Tibial nerve (tissue), 4 donors: ENCODE measurements at places on chromosomes 2 and 18. TPM values are rescaled to one million over a fixed set of nuclear protein-coding genes. Genes with fewer than 3 reads are reported as not detected.

DNA sequence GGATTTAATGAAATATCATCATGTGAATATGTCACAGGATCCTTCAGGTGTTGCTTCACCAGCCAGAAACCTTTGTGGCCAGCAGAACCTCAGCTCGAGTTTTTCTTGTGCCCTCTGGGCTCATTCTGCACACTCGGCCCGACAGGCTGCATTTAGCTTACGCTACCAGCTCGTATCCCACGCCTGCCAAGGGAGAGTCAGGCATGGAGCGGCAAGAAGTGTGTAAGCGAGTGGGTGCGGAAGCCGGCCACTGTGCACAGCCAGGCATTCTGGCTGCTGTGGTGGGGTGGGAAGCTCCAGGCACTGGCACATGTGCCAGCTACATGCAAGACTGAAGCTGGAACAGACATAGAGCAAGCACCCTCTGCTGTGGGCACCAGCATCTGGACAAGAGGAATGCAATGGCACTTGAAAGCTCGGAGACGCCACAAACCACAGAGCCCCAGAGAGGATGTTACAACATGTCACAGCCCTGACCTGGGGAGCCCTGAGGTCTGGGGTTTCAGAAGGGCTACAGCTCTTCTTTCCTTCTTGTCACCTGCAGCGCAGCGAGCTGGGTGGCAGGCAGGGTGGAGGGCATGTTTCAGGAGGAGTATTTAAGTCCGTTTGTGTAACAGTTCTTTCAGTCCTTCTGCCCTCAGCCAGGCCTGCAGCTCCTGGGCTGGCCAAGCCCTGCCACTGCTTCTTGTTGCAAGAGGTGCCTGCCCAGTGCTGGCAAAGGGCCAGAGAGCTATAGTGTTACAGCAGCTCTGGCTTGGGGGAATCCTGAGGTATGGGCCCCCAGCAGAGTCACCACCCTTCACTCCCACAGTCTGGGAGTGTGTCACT, 257.3 kb upstream of the HNMT start:
- H3K27ac ChIP-seq, result no peak overlapping the region
- H3K4me1 ChIP-seq, result no peaks in the 10 kb centered on the region
- H3K27me3 ChIP-seq, result no peaks in the 10 kb centered on the region
- H3K36me3 ChIP-seq, result no peaks in the 10 kb centered on the region

- DNase-seq, result no peak
- H3K4me1 ChIP-seq, result no peaks in the 10 kb centered on the region
- no peaks in the 10 kb centered on the region for H3K36me3 ChIP-seq
- H3K27ac ChIP-seq, result no peak overlapping the region
- H3K4me3 ChIP-seq, result no peak overlapping the region
These were observed 55.5 kb downstream of the DPP4 start for GRCh38 chr2:162018530-162018929.

- H3K4me3 ChIP-seq, result no peak overlapping the region
- H3K27me3 ChIP-seq, result no peaks in the 10 kb centered on the region
- H3K27ac ChIP-seq, result no peak overlapping the region
- no peaks in the 10 kb centered on the region for H3K36me3 ChIP-seq
- DNase-seq, result no peak
These were observed 56.9 kb upstream of the ZNF532 start for GRCh38 chr18:58807766-58808165.

DNA sequence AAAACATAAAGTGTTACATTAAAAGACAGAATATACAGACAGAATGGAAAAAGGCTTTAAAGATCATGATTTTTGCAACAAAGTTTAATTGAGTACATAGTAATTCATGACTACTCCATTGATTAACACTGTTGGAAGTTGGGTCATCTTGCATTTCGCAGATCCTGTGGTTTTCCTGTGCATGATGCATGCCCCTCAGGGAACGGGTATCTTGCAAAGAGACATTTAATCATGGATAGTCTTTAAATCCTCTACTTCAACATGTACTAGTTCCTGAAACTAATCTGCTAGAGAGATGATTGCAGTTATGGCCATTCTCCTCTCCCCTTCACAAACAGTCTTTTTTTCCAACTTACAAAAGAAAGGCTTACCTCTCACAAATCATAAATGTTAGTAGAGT, 155.6 kb upstream of the DSEL start:
- DNase-seq, result no peak
- no peaks in the 10 kb centered on the region for H3K4me1 ChIP-seq
- no peak overlapping the region for H3K27ac ChIP-seq
- H3K36me3 ChIP-seq, result no peaks in the 10 kb centered on the region
- H3K4me3 ChIP-seq, result no peak overlapping the region

DNA sequence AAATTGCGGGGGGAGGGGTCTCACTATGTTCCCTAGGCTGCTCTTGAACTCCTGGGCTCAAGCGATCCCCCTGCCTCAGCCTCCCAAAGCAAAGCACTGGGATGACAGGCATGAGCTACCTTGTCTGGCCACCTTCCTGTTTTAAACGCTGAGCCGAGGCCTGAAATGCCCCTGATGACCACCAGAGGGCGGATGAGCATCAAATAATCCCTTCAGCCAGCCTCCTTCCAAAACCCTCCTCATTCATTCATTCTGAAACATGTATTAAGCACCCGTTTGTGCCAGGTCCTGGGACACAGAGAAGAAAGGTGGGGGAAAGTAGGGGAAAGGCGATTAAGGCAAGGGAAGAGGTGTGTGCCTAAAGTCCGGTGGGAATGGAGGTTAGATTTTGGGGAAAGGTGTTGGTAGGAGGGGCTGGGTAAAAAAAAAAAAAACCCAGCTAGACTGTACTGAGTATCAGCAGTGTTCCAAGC, 30.7 kb upstream of the PTMA start:
- H3K4me1 ChIP-seq, result no peaks in the 10 kb centered on the region
- H3K4me3 ChIP-seq, result no peak overlapping the region
- DNase-seq, result peak; percentile 85
- H3K27me3 ChIP-seq, result no peaks in the 10 kb centered on the region
- H3K27ac ChIP-seq, result peak overlapping the region; percentile 20
- H3K36me3 ChIP-seq, result no peaks in the 10 kb centered on the region

GRCh38 chr2:85578243-85579180, 1.1 kb downstream of the VAMP8 start:
- peak; percentile 37 for DNase-seq
- no peaks in the 10 kb centered on the region for H3K36me3 ChIP-seq
- H3K27ac ChIP-seq, result peak overlapping the region; percentile 69
- peak overlapping the region; percentile 42 for H3K4me3 ChIP-seq

DNA sequence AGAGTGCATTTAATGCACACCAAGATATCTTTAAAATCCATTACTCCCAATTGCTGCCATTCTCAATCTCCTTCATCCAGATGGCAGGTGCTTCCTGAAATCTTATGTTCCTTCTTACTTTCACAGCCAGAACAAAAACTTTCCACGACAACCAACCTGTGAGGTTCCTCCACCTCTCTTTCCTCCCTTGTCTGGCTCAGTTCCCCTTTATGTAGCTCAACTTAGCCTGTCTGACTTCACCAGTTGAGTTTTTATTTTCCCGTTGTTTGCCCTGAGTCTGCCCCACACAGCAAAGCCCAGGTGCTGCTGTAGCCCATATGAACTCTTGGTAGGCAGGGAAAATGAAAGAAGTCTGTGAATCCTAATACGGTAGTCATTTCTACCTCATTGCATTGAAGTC, 112.5 kb downstream of the MREG start:
- H3K4me1 ChIP-seq, result peaks cover 13% of the 10 kb centered on the region
- H3K27me3 ChIP-seq, result no peaks in the 10 kb centered on the region
- H3K4me3 ChIP-seq, result no peak overlapping the region
- no peak overlapping the region for H3K27ac ChIP-seq
- no peak for DNase-seq

DNA sequence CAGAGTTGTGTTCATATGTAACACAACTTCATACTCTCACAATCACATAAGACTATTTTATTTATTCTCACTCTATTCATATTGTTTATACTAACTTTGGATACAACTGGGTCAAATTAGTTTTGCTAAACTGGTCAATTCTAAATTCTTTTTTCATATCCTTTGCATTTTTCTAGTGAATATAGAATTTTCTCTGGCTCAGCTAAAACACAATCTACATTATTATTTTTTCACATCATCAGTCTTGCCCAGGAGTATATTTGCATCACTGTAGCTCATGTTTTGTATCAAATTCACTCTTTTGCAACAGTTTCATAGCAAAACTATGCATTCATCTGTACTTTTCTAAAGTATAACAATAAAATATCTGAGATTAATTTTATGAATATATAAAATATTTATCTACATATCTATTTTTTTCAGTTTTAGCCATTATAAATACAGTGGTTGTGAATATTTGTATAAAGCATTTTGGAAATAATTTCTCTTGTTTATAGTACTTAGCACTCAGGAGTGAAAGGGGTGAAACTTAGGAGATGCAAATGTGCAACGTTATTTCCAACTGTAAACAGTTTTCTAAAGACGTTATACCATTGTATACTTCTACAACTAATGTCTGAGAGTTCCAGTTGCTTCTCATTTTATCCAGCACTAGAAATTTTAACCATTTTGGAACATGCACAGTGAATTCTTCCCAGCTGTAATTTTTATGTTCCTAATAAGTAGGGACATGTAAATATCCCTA, 854.6 kb downstream of the CBLN2 start:
- H3K27me3 ChIP-seq, result no peaks in the 10 kb centered on the region
- DNase-seq, result no peak
- H3K27ac ChIP-seq, result no peak overlapping the region
- no peaks in the 10 kb centered on the region for H3K4me1 ChIP-seq
- no peaks in the 10 kb centered on the region for H3K36me3 ChIP-seq

DNA sequence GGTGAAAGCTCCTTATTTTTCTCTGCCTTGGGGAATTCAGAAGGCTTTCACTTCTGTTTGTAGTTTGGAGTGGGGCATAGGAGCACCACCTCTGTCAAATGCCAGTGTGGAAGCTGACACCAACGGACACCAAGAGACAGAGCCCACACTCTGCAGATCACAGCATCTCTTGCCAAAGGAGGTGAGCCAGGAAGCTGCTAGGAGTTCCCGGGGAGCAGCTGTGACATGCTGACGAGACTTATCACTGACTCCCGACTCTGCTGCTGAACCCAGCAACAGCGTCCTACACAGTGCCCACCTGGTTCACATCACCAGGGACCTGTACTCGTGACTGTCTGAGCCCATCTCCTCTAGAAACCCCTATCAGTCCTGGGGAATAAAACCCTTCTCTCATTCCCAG, 8.1 kb downstream of the TEX51 start:
- no peak overlapping the region for H3K4me3 ChIP-seq
- H3K27ac ChIP-seq, result no peak overlapping the region
- no peaks in the 10 kb centered on the region for H3K27me3 ChIP-seq
- no peak for DNase-seq

GRCh38 chr18:3456686-3457069, 6.7 kb downstream of the TGIF1 start:
- H3K4me3 ChIP-seq, result no peak overlapping the region
- no peaks in the 10 kb centered on the region for H3K36me3 ChIP-seq
- H3K27ac ChIP-seq, result peak overlapping the region; percentile 99
- H3K27me3 ChIP-seq, result no peaks in the 10 kb centered on the region
- no peak for DNase-seq

DNA sequence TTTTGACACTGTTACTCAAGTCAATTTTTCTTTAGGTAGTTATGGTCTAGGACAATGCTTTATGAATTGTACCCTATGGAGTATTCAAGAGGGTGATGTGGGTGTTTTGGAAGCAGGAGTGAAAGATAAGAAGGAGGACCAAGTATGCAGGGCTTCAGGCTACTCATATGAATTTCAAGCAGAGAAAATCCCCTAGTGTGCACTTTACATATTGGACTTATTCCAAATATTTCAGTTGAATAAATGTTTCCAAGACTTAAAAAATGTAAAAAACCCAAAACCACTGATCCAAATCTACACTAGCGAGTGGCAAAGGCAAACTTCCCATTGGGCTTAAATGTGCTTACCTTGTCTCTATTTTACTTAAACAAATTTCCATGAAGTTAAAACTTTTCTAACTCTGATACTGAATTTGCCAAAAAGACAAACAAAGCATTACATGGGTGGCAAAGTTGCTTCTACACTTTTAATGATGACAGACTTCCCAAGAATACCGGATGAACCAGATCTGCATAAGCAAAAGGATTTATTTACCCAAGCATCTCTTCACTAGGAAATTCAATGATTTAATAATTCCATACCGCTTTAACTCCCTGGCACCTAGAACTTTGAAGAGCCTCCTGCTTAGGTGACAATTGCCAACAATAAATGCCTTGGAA, 1233.5 kb upstream of the NXPH2 start:
- H3K27me3 ChIP-seq, result no peaks in the 10 kb centered on the region
- no peaks in the 10 kb centered on the region for H3K4me1 ChIP-seq
- H3K4me3 ChIP-seq, result no peak overlapping the region

DNA sequence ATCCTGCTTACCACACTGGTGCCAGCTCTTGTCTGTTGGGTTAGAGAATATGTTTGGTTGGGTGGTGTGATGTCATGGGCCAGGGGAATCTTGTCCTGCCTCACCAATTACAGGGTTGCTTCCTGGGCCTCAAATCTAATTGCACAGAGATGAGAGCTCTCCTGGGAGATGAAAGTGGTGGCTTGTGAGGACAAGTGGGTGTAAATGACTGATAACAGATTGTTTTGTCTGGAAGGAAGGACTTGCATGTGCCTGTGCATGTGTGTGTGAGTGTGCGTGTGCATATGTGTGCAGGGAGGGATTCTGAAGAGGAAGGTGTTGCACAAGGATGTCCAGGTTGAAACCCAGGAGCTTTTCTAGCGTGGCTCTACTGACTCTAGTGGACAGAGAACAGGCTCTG, 271.9 kb downstream of the LOXHD1 start:
- H3K4me3 ChIP-seq, result no peak overlapping the region
- H3K36me3 ChIP-seq, result no peaks in the 10 kb centered on the region
- no peak overlapping the region for H3K27ac ChIP-seq
- DNase-seq, result no peak
- H3K27me3 ChIP-seq, result no peaks in the 10 kb centered on the region

GRCh38 chr2:19801367-19802080, 100.3 kb downstream of the TTC32 start:
- peaks cover 15% of the 10 kb centered on the region for H3K4me1 ChIP-seq
- no peak overlapping the region for H3K27ac ChIP-seq
- H3K36me3 ChIP-seq, result no peaks in the 10 kb centered on the region
- DNase-seq, result peak; percentile 60
- H3K27me3 ChIP-seq, result no peaks in the 10 kb centered on the region

DNA sequence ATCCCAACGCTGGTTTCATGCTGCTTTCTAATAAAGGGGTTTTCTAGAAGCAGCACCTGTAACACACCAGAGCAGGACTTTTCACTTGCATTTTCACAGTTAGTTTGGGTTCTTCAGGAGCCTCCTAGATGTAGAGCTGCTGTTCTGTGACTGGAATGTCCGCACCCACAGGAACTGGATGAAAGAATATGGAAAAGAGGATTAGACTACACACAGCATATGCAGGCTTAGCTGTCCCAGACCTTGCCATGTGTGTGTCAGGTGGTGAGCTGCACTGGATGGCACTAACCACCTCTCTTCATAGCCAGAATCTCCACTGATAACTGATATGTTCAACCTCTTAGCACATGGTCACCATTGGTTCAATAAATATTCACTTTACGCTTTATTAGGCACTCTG, 112.1 kb upstream of the POU3F3 start:
- no peaks in the 10 kb centered on the region for H3K27me3 ChIP-seq
- no peaks in the 10 kb centered on the region for H3K4me1 ChIP-seq
- H3K4me3 ChIP-seq, result no peak overlapping the region
- H3K27ac ChIP-seq, result no peak overlapping the region

GRCh38 chr2:37281916-37282315, 42.7 kb downstream of the PRKD3 start:
- no peak overlapping the region for H3K4me3 ChIP-seq
- H3K36me3 ChIP-seq, result peaks cover 69% of the 10 kb centered on the region
- no peaks in the 10 kb centered on the region for H3K4me1 ChIP-seq
- no peaks in the 10 kb centered on the region for H3K27me3 ChIP-seq
- H3K27ac ChIP-seq, result no peak overlapping the region

Gene BMP10
- not detected for total RNA-seq

Gene IER3IP1
- total RNA-seq, result 7.5 TPM

Gene RIOK3
- 69.5 TPM for total RNA-seq

Gene ANKRD30BL
- not detected for total RNA-seq

Gene SCG2
- total RNA-seq, result not detected

Gene EN1
- 0.63 TPM for total RNA-seq

Gene ADD2
- 2.2 TPM for total RNA-seq

Gene ALMS1
- total RNA-seq, result 57.3 TPM

Gene NOL4
- not detected for total RNA-seq

Gene RAX
- total RNA-seq, result not detected
